DMS153 (cell line): ENCODE measurements at places on chromosomes 2 and 18.

DNA sequence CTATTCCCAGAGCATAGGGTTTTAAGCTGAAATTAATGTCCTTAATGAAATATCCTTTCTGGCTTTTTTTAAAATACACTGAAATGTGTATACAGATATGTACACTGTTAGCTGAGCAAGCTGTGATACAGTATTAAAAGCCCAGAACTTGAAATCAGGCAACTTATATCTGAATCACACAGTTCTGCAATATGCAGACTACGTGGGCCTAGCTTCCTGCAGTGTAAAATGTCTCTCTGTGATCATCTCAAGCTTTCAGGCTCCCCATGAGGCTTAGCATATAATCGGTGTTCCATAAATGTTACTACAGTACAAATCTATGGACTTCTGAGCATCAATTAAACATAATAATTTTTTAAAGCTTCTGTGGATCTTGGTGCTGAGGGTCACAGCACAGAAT, 8.2 kb downstream of the FBXO15 start:
- no peak for DNase-seq

GRCh38 chr2:96145036-96145847, at the start of gene DUSP2:
TSS of gene DUSP2 (minus strand) at chr2:96145440. CDS start at chr2:96145354, 86 bp downstream.
- DNase-seq, result peak; percentile 51

GRCh38 chr18:2535419-2535910, 35.8 kb downstream of the METTL4 start:
- no peak for DNase-seq

DNA sequence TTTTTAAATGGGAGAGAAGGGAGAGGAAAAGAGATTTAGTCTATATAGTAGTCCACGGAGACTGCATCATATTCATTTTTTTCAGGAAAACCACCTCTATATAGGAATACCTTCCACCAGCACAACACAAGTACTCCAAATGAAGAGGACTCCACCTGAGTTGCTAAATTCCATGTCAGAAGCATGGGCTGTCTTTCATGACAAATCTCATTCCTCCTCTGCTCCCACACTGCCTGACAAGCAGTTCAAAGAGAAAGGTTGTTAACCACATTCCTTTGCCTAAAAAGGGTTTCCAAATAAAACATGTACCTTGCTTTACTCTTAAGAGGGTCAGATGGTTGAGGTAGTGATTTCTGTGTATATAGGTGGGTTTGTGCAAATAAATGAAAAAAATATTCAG, 122.0 kb downstream of the TMEFF2 start:
- no peak for DNase-seq

DNA sequence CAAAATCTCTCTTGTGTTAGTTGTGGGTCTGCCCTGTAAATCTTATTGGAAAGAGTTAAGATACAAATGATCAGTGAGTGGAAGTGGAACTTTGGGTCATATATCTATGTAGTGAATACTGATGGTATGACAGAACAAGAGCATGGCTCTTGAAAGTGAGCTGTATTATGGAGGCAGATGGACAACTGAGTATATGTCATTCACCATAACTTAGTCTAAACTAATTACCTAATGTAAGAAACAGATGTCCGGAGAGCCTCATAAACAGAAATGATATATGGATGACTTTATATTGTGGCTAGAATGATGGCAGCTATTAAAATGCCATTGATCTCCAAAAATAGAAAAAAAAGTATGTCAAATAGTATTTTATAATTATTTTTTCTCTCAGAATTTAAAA, 72.4 kb downstream of the FASTKD2 start:
- DNase-seq, result no peak

DNA sequence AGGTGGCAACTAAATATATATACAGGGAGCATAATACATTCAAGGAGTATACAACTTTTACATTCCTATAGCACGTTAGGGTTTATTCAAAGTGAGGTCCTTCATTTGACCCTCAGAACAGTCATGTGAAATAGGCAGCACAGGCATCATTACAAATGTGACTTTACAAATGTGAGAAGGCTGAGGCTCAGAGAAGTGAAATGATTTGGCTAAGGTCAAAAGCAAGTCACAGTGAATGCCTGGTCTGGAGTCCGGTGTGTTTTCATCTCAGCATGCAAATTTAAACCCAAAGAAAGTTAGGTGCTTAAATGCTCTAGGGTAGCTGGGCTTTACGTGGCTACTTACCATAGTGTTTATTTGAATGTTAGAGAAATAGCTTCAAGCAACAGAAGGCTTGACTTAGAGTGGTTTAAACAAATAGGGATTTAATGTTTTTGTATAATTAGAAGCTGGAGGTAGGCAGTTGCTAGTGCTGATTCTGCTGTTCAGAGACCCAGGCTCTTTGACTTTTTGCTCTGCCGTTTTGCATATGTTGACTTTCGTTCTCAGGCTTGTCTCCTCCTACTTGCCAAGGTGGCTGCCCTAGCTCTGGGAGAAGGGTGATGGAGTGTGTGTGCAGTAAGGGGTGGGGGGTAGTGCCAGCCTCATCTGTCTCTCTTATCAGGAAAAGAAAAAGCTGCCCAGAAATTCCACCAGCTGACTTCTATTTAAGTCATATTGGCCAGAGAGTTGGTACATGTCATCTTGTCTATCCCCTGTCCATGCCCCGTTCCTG, 89.2 kb downstream of the PLCL1 start:
- DNase-seq, result no peak

GRCh38 chr2:158120102-158120501, 18.4 kb downstream of the UPP2 start:
- no peak for DNase-seq

DNA sequence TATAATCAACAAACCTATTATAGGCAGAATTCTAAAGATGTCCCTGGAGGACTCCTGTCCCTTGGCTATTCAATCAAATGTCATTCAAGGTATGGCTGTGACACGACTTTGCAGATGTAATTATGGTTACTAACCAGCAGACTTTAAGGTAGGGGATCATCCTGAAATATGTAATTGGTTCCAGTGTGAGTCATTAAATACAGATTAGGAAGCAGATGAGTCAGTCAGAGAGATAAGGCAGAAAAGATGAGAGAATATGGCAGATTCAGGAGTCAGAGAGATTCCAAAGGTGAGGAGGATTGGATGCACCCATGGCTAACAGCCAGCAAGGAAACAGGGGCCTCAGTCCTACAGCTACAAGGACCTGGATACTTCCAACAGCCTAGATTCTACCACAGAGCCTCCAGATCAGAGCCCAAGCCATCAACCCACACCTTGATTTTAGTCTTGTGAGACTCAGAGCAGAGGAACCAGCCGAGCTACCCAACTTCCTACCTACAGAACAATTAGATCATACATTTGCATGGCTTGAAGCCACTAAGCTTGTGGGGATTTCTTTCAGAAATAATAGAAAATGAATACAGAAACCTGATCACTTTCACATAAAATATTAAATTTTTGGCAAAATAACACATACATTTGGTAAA, 11.2 kb upstream of the PROM2 start:
- no peak for DNase-seq

DNA sequence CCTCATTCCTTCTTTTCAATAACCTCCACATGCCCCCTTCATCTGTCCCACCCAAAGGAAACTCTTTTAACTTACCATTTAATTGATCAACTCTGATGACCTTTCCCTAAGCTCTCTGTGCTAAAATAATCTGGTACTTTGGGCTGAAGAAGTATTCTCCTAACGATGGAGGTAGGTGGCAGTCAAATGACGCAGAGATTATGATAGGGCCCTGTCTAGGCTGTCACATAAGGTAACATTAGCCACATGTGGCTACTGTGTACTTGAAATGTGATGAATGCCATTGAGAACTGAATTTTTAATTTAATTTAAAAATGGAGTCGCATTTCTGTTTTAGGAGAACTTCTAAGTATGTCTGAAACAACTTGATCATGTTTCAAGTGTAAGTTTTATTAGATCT, 140.5 kb upstream of the TNP1 start:
- no peak for DNase-seq

GRCh38 chr2:96253006-96253405, 12.8 kb downstream of the TMEM127 start:
- DNase-seq, result no peak

- no peak for DNase-seq
Observed at GRCh38 chr2:200336980-200337615, 30.6 kb downstream of the SPATS2L start.

GRCh38 chr2:99640635-99641151, 150.9 kb upstream of the REV1 start:
- DNase-seq, result no peak

DNA sequence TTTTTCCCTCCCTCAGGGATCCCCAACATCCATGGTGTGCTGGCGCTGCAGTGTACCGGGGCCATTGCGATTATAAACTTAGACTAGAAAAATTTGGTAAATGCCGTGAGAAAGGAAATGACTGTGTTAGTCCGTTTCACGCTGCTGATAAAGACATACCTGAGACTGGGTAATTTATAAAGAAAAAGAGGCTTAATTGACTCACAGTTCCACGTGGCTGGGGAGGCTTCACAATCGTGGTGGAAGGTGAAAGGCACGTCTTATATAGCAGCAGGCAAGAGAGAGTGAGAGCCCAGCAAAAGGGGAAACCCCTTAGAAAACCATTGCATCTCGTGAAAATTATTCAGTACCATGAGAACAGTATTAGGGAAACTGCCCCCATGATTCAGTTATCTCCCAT, 44.3 kb downstream of the NTSR2 start:
- no peak for DNase-seq

DNA sequence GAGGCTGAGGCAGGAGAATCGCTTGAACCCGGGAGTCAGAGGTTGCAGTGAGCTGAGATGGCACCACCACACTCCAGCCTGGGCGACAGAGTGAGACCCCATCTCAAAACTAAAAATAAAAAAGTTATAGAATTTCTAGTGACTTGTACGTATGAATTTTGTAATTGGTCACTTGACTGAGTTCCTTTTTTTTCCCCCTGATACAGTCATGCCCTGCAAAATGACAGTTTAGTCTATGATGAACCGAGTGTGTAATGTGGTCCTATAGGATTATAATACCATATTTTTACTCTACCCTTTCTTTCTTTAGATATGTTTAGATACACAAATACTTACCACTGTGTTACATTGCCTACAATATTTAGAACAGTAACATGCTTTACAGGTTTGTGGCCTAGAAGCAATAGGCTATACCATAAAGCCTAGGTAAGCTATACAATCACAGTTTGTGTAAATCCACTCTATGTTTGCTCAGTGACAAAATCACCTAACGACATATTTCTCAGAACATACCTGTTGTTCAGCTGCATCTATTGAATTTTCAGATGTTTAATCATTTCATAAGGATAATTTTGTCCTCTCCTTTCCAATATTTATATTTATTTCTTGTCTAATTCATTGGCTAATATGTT, 25.4 kb downstream of the SOCS6 start:
- DNase-seq, result no peak

DNA sequence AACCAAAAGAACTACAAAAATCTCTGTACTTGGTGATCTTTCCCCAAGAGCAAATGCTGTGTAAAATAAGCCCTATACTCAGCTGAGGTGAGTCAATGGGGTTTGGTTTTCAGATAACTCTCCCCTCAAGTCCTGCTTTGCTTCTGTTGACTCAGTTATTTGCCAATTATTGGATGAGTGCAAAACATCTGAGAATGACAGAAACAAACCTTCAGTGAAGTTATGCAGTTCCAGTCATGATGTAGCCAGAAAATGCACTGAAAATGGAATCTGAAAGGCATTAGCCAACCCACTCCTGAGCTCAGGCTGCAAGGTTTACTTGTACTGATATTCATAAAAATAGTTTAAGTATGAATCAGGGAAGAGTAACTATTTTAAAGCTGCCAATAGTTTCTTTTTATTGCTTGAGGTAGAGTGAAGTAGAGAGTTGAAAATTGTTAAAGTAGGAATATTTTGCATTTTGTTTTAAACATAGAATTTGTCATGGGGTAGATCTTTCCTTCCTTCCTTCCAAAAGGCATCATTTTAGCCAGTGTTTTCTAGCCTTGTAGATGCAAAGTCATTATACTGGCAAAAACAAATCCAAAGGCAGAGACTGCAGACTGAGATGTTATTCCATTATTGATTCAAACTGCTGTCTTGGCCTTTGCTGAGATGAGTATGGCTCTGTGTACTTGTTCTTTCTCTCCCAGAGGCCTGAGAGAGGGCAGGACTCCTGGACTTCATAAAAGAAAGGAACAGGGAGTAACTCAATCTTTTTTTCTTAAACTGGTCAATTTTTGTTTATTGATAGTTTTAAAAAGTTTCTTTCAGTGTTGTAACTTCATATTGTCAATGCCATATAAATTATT, 215.3 kb downstream of the RND3 start:
- no peak for DNase-seq

DNA sequence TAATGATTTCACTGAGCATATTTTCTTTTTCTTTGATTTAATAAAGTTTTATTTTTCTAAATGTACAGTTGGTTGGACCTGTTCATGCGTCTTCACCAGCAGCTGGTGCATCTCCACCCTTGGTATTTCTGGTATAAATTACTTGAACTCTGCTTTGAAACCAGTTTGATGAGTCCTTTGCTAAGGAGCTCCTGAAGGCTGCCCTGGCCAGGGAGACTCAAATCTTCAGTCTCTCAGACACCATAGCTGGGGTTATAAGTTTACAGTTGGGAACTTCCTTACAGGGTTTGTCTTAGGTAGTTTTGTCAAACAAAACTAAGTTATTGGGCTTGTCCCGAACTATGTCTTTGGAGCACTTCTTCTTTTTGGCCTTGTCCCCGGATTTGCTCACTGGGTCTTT, 44.7 kb downstream of the HS1BP3 start:
- no peak for DNase-seq

GRCh38 chr2:110946902-110947301, 173.8 kb upstream of the BCL2L11 start:
- DNase-seq, result no peak

- DNase-seq, result no peak
Observed at GRCh38 chr2:231197706-231198290, 633 bp upstream of the ARMC9 start.

- no peak for DNase-seq
Observed at GRCh38 chr2:232545511-232546375, 4.6 kb downstream of the TIGD1 start.

GRCh38 chr2:44244135-44244871, 31.0 kb upstream of the SLC3A1 start:
- peak; percentile 55 for DNase-seq

DNA sequence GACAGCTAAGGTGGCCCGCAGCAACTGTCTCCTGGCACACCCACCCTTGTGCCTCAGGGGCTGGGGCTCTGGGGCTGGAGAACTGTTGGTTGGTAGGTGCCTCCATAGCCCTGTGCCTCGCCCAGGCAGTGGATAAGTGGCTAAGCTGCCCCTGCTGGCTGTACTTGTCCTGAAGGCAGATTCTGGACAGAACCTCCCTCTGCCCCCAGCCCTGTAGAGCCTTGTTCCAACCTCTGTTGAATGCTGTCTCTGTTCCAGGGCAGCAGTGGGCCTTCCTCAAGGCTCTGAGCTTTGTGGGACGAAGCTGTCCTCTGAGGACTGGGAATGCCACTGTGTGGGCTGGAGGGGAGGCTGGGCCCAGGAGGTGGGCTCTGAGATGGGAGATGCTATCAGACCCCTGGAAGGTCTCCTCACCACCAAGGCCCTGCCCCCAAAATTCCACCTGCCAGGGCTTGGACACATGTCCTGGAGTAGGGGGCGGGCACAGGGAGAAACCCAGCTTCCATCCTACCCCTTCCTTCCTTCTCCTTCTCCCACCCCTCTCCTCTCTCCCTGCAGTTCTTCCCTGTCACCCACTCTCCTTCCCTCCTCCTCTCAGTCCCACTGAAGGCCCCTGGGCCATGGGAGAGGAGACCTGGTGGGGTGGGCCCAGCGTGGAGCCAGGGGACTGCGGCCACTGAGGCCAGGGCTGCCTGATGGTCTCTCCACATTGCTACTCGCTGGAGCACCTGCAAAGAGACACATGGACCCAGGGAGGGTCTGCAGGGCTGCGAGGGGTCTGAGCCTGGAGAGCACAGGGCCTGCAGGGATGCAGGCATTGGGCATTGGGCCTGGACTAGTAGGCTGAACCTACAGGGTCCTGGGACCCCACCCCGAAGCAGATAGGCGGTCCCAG, 1.7 kb upstream of the PDCD1 start:
- no peak for DNase-seq
